ENCODE measurements at places on chromosomes 5 and 9.
A peak's percentile ranks its signal among the peaks of the same experiment; 100 is the strongest.

DNA sequence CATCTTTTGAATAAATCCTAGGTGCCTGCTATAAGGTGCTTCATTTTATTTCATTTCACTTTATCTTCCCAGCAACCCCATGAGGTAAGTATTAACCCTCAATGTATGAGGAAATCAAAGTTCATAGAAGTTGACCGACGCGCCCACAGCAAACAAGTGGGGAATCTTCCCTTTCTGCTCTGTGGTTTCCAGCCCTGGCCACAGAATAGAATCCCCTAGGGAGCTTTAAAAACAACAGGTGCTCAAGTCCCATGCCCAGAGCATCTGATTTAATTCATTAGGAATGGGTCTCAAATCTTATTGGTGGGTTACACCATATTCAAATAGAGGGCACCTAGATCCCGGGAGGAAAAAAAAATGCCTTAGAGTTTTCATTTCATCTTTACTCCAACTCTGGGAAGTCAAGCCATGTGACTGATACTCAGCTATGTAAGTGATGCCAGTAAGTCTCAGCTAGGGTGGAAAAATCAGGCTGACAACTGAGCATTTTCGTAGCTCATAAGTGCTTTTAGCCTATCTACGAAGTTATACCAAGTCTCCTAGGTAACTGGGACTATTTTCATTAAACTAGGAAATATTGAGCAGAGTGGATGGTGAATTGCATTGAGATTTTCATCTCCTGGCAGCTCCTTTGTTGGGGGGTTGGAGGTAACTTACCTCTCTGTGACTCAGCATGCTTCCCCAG is 353.4 kb upstream of the SLC30A5 start:
- peak; percentile 58 for DNase-seq

- DNase-seq = no peak
Observed at GRCh38 chr5:132235340-132235739, 7.7 kb upstream of the P4HA2 start.

GRCh38 chr5:2529371-2530092 is 221.9 kb downstream of the IRX2 start:
- DNase-seq = no peak

DNA sequence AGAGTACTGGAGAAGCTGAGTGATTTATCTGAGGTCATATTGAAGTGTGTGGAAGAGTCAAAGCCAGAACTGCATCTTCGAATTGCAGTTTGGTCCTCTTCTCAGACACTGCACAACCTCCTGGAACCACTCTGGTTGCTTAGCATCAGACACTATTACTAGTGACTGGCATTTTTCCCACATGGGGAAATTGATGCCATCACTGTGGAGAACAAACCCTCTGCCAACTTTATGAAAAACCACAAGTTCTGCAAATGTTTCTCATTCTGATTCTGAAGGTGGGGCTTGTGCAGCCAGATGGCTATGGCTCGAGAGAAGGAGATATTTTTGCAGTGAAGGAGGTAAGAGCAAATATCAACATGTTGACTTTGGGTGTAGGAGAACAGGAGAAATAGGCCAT is 67.2 kb downstream of the KCTD16 start:
- DNase-seq = no peak

DNA sequence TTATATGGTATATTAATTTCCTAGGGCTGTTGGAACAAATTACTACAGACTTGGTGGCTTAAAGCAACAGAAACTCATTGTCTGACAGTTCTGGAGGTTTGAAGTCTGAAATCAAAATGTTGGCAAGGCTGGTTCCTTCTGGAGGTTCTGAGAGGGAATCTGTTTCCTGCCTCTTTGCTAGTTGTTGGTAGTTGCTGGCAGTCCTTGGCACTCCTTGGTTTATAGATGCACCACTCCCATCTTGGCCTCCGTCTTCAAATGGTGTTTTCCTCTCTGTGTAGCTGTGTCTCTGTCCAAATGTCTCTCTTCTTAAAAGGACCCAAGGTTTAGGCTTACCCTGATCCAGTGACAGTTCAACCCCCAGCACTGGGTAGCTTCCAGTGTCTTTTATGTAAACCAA is 17.5 kb downstream of the MELK start:
- no peak for DNase-seq

GRCh38 chr5:105504-106070 is 13.6 kb downstream of the PLEKHG4B start:
- DNase-seq = peak; percentile 54

DNA sequence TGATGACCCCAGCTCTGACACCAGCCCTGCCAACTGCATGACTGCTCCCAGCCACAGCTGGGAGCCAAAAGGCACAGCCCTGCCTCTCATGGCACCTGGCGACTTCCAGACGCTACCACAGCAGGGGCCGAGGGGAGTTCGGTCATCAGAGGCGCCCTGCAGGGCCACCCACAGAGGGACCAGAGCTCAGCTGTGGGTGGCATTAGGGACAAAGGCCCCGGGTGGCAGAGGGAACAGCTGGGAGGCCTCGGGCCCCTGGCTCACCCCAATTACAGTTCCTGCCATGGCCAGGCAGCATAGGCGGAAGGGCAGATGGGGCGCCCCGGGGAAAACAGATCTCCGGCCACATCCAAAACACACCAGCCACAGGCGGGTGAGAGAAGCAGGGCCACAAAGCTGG is 3.6 kb downstream of the SOHLH1 start:
- no peak for DNase-seq

DNA sequence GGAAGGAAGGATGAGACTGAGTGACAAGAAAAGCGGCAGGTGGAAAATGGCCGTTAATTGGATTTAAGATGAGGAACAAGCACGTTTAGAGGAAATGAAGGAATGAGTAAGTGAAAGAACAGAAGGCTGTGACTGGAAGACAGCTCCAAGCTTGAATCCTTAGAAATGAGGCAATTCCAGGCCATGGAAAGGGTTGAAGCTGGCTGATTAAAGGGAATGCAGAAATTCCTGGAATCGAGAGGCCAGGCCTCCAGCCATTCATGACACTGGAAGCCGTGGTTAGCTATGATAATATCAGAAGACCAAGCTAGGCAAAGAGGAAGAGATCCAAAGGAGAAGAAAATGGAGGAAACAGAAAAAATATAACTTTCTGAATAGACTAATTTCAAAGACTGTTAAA is 84.2 kb downstream of the ARL15 start:
- no peak for DNase-seq

All from NCI-H187 treated with DMSO at 0.1 percent for 48 hours (cell line).